ENCODE measurements at places on chromosomes 3 and 15. TPM values are rescaled to one million over a fixed set of nuclear protein-coding genes. Genes with fewer than 3 reads are reported as not detected.

RASGRF1 gene
- not detected for total RNA-seq

DNA sequence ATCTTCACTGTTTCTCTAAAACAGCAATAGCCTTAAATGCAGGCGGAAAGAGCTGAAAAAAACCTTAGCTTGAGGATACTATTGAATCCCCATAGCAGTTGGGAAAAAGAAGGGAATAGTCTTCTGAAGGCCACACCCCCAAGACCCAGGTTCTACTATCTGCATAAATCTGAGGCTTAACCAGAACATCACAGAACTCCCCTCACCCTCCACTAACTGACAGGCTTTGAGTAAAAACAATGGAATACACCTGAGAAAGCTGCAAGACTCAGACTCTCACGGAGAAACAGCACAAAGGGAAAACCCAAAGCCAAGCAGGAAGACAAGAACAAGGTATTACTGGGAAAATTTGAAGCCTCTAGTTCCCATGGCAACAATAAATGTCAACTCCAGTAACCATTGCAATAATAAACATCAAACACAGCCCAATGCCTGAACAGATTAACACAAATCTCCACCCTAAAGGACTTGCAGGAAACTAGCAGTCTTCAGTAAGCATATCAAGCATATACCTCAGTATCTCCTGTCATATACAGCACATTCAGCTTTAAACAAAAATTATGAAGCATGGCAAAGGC is 56.4 kb downstream of the TMCC1 start:
- no peak for DNase-seq
- H3K4me1 ChIP-seq: no peaks in the 10 kb centered on the region
- H3K36me3 ChIP-seq: peaks cover 3% of the 10 kb centered on the region
- no peak overlapping the region for H3K27ac ChIP-seq
- no peak overlapping the region for H3K4me3 ChIP-seq

PLSCR5 gene
- not detected for total RNA-seq

- no peak for DNase-seq
- no peaks in the 10 kb centered on the region for H3K4me1 ChIP-seq
- no peaks in the 10 kb centered on the region for H3K27me3 ChIP-seq
- no peak overlapping the region for H3K4me3 ChIP-seq
- H3K27ac ChIP-seq: no peak overlapping the region
These were observed 154.5 kb downstream of the ATP8B4 start for GRCh38 chr15:49964551-49964950.

ERC2 gene
- not detected for total RNA-seq

C3orf49 gene
- total RNA-seq: not detected
